ENCODE measurements at places on chromosomes 6 and 20.

DNA sequence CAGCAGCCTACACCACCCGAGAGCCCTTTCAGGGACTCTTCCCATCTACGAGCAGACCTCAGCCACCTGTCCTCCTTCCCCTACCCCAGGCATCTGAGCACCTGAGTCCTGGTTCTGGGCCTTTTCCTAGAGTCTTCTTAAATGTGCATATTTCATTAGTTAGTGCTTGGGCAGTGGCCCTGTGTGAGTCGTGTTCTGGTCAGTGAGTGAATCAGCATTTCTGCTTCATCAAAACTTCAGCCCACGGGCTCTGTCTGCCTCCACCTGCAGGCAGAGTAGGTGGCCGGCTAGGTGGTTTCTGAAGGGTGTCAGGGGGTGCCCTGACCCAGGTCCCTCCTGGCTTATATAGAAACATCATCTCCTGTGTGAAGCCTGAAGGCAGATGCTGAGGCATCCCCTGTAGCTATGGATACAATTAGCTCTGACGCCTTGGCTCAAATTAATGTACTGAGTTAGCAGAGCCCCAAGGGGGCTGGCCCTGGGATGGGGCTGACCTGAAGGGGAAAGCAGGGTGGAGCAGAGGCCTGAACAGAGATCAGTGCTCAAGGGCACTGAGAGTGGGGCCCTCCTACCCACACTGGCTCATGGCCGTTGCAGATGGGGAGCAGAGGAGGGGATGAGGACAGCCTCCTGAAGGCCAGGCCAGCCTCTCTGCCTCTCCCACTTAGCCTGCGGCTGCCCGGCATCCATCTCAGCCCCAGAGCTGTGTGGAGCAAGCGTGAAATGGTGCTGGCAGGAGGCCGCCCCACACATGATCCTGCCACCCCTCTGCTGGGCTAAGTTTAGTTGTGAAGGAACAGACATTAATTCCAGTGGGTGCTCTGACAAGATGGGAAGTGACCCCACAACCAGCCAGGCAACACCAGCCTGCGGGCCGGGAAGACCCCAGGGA lies 13.6 kb downstream of the IP6K3 start:
- DNase-seq = no peak

- DNase-seq = no peak
Measured at GRCh38 chr6:159842035-159842434, 42.0 kb downstream of the PNLDC1 start.

DNA sequence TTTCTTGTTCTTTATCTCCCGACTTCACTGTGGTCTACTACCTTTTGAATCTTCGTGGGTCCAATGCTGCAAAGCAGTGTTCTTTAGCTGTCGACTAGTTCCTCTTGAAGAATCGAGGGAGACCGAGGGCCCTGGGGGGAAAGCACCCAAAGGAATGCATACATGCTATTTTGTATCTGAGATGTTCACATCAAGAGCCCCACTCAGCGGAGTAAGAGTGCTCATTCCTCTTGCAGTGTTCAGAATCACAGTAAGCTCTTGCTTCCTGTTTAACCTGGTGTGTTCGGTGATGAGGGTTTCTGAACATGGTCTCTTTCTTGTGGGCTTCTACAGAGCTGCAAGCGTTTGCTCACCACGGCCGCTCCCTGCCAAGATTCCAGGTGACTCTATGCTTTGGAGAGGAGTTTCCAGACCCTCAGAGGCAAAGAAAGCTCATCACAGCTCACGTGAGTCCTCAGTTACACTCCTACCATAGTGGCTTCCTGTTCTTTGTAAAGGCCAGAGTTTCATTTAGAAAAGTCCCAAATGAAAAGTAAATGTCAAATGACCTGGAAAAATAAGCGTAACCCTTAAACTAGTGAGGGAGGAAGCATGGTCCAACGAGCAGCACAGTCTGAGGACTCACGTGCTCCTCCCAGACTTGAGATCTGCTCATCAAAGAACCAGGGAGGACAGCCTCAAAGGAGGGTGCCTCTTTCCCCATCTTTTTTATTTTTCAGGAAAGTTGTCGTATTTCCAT lies 13.3 kb downstream of the IRF4 start:
- DNase-seq = no peak

DNA sequence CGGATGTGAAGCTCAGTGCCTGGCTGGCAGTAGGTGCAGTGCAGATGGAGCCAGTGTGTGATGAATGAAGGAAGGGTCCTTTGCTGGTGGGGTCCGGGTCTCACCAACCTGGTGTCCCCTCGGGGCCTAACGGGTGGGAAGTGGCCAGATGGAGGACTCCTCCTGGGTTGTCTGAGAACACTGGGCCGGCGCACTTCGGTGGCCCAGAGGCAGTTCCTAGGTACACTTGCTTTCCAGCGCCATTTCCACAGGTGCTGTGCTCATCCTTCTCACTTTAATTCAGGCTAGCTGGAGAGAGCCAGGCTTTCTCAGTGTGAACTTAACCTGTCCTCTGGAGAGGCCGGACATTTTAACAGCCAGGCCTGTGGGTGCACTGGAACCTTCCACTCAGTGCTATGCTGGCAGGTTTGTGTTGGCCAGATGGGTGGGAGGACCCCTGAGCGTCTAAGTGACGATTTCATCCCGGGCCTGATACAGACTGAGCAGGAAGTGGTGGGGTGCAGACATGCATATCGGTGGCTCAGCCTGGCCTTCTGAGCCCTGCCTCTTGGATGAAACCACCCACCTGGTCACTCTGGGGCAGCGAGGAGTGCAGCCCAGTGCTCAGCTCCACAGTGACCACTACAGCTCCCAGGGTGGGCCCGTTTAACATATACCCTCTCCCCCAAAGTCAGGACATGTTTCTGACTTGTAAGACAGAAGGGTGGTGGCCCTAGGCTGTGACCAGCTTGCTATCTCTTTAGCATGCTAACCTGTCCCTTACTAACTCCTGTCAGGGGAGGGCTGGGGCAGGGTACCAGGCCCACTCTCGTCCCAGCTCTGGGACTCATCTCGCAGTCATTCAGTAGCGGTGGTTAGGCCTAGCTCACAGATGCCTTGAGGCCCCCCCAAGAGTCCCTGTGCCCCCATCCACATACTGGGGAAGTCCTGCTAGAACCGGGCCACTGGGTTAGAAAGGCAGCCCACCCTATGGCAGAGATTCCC lies 8.2 kb upstream of the PYGB start:
- DNase-seq = no peak

- DNase-seq = no peak
Measured at GRCh38 chr6:52691718-52692117, 20.8 kb downstream of the TMEM14A start.

- DNase-seq = no peak
Measured at GRCh38 chr6:169457762-169458161, 204.1 kb upstream of the THBS2 start.

DNA sequence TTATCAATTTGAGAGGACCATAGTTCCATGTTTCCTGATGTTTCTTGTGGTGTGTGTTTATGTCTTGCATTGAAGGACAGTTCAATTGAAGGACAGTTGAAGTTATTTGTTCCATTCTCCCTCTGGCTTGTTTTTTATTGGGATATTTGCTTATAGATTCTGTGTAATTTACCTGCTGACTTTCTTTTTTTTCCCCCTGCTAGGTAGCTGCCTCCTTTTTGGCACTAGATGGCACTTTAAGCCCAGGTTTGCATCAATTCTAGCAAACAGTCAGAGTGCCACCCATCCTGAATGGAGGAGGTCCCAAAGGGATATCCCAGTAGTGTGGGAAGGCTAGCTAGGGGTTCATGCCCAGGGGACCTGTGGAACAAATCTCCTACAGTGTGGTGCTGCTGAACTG lies 78.1 kb downstream of the CFAP61 start:
- DNase-seq = no peak

Measured in stimulated activated CD4-positive, alpha-beta T cell treated with anti-CD3 and anti-CD28 coated beads, Interleukin-4, amount 100 ng/mL, for 48 hours (primary cell).